NAMALWA (cell line): ENCODE measurements at places on chromosomes 2 and 18.

- no peak for DNase-seq
Measured at GRCh38 chr2:15287447-15288184, 273.5 kb downstream of the NBAS start.

DNA sequence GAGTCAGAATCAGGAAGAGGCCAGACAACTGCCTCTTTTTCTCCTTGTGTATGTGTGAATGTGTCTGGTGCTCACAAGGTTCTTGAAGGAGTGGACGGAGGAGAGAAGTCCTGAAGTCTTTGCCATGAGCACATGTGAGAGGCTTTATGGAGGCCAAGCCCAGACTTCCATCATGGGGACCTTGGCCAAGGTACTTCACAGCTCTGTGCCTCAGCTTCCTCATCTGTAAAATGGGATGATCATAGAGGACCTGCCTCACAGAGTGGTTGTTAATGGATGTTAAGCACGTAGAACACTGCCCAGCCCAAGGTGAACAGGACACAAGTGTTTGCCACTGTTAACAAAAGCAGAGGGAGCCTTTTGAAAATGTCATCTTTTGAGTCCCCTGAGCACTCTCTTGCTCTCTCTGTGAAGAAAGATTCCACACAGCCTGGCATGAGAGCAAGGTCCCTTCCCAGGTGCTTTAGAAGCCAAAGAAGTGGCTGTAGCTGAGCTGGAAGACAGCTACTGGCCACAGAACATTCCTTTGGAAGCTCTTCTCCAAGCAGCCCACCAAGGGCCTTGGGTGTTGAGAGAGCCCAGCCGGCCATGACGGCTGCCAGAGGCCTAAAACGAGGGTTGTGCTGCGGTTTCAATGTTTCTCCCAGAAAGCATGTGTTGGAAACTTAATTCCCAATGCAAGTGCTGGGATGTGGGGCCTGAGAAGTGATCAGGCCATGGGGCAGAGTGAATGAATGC, 41.8 kb upstream of the ASPRV1 start:
- no peak for DNase-seq

DNA sequence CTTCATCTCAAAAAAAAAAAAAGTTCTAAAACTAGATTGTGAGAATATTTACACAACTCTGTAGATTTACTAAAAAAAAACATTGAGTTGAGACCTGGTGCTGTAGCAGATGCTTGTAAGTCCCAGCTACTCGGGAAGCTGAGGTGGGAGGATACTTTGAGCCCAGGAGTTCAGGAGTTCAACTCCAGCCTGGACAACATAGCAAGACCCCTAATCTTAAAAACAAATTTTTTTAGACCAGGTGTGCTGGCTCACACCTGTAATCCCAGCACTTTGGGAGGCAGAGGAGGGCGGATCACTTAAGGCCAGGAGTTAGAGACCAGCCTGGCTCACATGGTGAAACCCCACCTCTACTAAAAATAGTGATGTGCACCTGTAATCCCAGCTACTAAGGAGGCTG, 108.9 kb downstream of the MEMO1 start:
- no peak for DNase-seq

DNA sequence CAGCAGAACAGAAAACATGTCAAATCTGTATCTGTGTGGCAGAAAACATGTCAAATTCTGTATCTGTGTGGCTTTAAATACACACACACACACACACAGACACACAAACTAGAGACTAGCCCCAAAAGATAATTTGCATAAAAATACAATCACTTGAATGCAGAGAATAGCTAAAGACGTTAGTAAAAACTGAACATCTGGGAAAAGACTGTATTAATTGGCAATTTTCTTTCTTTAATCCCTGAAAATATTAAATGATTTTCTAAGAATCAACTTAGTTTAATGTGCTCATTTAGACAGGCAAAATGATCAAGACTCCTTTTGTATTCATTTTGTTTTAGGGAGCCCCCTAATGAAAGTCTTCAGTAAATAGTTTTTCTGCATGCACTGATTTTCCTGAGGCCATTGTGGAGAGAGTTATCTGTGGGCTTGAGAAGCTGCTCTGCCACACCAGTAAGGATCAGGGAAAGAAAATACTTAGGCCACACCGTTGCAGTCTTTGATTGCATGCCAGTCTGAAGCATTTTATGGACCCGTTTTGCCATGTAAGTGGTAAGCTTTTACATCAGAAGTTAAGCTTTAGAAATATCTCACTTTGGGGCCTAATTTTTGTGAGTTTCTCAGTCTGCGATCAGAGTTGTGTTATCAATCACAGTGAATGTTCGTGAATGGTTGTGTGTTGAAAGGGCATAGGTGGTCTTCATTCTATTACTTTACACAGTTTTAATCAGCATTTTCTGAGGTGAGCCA, 2.2 kb downstream of the SPATS2L start:
- peak; percentile 34 for DNase-seq

DNA sequence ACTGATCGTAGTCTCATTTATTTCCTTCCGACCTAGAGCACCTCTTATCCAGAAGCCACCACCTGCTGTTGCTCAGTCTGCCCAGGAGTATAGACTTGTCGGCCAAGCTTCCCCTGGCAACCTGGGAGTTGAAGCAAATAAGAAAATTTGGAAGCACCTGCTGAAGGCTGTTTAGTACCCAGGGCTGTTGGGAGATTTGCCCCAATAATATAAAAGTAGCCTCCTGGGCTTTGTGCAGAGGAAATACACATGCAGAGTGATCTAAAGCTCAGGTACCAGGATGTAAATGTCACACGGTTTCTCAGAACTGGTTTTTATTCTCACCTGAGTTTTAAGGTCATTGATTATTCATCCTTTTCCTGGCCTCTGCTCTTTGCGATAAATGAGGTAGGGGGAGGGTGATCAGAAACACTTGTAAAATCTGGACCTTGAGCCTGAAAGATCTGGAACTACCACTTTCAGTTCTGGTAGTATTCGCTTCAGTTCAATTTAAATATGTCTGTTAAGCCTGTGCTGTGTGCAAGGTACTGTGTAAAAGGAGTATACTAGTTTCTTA, 789 bp upstream of the COX7A2L start:
- no peak for DNase-seq

- no peak for DNase-seq
Measured at GRCh38 chr2:183123959-183124221, 353 bp upstream of the NUP35 start.

- DNase-seq, result no peak
Measured at GRCh38 chr2:126906781-126907180, 8.1 kb downstream of the TEX51 start.

DNA sequence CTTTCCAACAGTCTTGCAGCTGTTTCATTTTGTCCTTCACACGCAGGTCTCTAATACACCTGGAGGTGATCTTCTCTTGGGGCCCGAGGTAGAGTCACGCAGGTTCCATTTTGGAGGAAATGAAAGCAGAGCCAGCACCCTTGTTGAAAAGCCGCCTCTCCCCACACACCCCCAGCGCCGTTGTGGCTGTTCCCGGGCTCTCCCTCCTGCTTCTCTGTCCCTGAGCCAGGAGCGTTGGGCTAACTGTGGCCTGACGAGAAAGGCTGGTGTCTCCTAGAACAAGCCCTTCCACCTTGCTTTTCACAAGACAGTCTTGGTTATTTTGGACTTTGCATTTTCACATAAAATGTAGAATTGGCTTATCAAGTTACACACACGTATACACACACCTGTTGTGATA, 16.3 kb downstream of the SNED1 start:
- no peak for DNase-seq

DNA sequence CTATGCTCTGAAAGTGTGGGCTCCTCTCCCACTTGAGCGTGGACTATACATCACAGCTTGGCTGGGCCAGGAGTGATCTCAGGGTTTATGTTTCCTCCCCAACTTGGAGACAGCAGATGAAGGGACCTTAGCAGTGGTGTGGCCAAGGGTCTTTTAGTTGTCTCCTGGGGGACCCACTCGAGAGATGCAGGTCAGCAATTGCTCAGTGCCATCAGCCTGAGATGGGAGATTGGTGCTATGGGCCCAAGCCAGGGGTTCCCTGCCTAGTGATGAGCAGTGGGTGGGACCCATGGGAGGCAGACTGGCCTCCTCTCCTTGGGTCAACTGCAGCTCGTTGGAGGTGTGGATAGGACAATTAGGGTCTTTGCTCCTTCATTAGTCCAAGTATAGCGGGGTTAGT, 510.5 kb upstream of the FSHR start:
- DNase-seq, result no peak

DNA sequence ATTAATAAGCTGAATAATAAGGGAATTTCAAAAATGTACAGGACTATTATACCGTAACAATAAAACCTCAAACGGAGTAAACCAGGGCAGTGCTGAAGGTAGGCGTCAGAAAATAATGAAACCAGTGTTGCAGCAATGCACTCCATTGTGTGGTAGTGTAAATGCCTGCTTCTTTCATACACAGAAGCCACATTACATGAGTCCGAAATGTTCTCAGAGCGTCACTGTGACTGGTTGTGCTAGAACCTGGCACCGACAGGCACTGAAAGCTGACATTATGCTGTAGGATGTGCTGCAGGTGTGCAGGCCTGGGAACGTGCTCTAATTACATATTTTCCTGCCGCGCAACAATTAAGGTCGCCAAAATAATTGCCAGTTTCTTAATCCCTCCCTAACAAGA, 53.3 kb downstream of the ZEB2 start:
- DNase-seq, result no peak

- DNase-seq, result no peak
Measured at GRCh38 chr2:71474744-71475397, 21.5 kb downstream of the DYSF start.
